Activated CD8-positive, alpha-beta memory T cell treated with anti-CD3 and anti-CD28 coated beads for 4 hours (primary cell): ENCODE measurements at places on chromosomes 2 and 18.

GRCh38 chr2:165425556-165425955 lies 43.9 kb upstream of the CSRNP3 start:
- no peak for DNase-seq

GRCh38 chr2:88764850-88765153 lies 73.3 kb downstream of the RPIA start:
- DNase-seq, result no peak

GRCh38 chr2:108920-109809 lies 62.9 kb upstream of the FAM110C start:
- DNase-seq, result no peak

DNA sequence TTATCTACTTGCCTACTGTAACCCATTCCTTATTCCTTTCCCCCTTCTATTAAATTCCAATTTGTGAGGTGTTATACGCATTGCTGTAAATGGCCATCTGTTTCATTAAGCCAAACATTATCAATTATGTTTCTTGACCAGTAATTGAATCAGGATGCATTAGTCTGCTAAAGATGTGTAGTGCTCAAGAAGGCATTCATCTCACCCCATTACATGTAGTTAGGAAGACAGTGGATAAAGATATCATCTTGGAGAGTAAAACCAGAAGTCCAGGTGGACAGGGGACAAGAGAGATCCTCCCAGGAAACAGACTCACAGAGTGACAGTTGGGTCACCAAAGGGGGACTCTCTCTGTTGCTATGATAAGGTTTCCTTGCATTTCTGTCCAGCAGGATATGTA lies 73.3 kb upstream of the FAM98A start:
- no peak for DNase-seq

DNA sequence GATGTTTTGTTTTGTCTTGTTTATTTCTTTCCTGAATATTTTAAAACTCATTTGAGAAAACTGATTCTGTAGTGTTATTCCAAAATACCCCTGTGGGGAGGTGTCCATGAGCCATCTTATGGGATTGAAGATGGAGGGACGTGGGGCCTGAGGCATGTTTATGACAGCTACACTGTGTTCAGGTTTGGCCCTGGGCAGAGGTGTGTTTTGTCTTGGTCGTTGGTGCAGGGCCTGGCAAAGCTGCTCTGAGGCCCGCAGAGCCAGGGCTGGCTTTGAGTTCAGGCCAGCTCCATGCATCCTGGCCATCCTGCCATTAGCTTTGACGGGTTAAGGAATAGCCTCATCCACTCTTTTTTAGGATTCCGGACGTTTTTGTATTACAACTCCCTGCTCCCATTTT lies 68.9 kb downstream of the TMEM18 start:
- no peak for DNase-seq

DNA sequence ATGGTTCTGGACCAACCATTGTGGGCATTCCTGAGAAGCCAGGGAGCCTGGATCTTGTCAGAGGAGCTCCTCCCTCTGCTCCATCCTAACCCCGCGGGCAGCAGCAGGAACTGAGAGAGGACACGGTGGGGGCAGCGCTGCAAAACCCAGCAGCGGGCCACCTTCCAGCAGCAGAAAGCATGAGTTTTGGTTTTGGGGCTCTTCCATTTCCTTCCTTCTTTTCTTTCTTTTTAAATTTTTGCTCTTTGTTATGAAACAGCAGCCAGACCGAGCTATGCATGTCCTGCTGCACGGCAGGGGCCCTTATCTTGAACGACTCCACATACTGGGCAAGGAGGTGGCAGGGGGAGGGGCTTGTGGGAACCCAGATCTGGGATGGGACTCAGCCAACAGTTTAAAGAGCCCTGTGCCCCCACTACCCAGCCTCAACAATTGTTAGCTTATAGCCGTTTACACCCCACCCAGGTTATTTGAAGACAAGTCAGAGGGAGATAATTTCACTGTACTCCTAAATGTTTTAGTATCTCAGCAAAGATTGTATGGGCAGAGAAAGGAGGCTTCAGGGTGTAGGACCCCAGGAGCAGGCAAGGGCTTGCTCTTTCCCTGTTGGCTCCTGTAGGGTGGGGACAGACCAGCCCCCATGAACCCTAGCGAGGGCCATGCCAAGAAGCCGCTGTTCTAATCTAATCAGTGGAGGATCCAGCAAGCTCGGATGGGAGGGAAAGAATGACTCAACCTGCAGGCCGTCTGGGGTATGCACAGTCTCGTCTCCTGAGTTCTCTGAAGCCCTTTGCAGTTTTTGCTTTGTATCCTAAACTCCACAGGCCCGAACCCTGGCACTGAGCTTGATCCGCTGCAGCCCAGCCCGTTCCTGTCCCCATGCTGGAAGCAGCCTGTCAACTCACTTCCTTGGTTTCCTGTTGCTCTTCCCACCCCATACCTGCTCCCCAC lies 75.3 kb downstream of the LRRFIP1 start:
- DNase-seq, result no peak

DNA sequence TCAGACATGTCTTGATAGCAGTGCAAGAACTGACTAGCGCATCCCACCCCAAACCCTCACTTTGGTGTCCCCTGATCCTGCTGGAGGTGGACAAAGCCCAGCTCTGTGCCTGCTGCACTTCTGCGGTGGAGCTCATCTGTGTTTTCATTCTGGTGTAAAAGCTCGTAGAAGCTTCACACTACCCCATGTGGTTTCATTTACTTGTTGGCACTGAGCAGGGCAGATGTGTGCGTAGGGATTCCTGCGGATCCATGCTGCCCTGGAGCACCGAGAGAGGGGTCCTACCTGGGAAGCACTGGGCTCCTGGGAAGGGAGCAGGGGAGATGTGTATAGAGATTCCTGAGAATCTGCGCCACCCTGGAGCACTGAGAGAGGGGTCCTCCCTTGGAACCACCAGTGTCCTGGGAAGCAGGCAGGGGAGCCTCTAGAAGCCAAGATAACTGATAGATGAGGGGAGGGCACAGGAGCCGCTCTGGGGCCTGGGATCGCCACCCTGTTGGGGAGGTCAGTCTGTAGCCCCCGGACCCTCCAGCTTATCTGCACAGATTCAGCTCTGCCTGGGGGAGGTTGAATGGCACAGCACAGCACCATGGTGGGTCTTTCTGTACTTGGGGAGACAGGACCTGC lies 106.9 kb upstream of the OTOS start:
- DNase-seq, result no peak

DNA sequence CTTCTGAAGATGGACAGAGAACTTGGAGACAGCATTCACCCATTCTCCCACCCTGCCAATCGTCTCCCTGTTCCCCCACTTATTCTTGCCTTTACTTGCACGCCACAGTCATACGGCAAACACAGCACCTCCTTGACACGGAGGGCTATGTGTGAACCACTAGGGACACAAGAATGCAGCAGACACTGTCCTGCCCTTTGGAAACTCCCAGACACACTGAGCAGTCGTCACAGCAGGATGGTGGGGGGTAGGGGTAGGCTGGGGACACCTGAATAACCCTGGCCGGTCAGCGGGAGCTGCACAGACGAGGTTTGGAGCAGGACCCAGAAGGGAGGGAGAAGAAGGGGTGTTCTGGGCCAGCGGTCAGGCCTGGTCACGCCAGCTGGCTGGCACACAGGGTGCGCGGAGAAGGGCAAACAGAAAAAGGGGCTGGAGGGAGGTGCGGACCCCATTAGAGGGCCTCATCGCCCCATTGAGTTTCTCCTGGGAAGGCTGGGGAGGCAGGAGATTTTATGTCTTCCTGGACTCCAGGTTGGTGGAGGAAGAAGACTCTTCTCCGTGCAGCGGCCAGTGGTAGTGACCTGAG lies 40.0 kb upstream of the FOSL2 start:
- DNase-seq, result no peak

DNA sequence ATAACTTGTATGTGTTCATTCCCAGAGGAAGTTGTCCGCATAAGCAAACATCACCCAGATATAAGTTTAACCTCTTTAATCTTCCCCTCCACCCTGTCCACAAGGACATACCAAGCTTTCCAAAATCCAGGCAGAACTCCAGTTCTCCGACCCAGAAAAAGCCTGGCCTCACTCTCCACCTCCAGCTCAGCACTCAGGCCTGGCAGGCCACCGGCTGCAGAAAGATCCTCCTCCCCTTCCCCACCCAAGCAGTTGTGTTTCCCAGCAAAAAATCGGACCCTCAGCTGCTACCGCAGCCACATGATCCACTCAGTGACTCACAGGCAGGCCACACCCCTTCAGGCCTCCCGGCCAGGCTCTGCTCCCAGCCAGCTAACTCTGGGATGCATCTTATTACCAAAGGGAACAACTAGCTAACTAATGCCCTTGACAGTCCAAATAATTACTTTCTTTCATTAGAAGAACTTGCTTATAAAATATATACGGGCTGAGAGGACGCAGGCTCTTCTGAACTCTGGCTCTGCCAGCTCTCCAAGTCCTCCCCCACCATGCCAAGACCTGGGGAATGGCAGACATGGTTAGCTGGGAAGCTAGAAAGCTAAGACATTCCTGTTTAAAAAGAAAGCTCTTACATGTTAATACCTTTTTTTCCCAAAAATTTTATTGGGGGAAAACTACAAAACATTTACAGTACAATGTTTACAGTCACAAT lies 4.5 kb downstream of the ZFP36L2 start:
- DNase-seq, result no peak
